GM12864 (cell line): ENCODE measurements at places on chromosomes 1 and 21.

DNA sequence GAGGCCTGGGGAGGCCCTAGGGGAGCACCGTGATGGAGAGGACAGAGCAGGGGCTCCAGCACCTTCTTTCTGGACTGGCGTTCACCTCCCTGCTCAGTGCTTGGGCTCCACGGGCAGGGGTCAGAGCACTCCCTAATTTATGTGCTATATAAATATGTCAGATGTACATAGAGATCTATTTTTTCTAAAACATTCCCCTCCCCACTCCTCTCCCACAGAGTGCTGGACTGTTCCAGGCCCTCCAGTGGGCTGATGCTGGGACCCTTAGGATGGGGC is 5.2 kb downstream of the ELF3 start:
- DNase-seq = no peak

DNA sequence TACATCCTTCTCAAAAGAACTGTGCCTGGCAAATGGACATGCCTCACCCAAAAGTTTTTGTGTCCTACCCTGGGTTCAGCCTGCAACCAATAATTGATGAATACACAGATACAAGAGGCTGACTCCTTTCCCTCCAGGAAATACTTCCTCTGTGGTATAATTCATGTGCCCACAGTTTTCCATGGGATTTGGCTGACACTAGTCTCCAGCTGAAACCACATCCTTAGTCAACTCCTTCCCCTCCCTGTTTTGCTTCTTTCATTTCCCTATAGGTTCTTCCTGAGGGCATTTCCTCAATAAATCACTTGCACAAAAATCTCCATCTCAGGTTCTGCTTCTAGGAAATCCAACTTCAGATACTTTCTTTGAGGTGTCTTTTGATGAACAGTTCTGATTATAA is 436.6 kb upstream of the C1orf87 start:
- no peak for DNase-seq

GRCh38 chr1:226372885-226373284 is 35.0 kb downstream of the PARP1 start:
- no peak for DNase-seq

GRCh38 chr1:6206520-6206855 is 569 bp downstream of the RNF207 start:
- DNase-seq = no peak

DNA sequence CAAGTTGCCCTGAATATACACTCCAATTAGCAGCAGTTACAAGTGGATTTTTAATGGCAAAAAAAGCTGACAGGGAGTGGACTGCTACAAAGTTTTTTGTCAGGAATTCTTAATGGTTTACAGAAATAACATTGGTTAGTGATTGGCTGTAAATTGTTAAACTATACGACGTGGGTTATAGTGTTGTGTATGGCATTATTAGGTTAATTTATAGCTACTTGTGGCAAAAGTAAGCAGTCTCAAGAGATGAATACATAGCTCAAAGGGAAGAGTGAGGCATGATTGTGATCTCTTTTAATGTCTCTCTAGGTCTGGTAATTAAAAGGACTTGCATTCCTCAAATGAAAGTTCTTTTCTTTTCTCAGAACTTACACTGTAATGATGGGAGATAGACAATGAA is 75.8 kb upstream of the CD1D start:
- DNase-seq = no peak

DNA sequence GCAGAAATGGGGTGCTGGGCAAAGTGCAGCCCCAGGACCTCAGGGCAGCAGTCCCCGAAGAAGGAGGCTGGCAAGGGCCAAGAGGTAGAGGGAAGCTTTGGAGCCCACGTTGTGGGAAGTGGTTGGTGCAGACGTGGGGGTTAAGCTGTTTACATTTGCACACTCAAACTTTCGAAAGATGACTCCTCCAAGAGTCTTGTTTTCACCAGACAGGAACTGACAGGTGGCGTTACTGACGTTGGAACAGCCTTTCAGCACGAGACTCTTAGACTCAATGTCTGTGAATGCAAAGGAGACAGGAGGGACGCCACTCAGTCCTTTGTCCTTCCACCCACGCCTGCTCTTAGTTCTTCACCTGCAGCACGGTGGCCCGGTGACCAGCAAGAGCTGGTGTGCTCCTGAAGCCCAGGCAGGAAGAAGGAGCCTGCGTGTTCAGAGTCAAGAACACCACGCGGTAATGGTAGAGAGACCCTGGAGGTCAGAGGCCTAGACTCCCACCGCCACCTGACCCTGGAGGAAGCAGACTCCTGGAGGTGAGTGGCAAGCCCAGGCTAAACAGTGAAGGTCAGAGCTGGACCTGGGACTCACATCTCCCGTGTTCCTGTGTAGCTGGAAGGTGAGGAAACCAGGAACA is 15.9 kb downstream of the LYPD8 start:
- DNase-seq = no peak

DNA sequence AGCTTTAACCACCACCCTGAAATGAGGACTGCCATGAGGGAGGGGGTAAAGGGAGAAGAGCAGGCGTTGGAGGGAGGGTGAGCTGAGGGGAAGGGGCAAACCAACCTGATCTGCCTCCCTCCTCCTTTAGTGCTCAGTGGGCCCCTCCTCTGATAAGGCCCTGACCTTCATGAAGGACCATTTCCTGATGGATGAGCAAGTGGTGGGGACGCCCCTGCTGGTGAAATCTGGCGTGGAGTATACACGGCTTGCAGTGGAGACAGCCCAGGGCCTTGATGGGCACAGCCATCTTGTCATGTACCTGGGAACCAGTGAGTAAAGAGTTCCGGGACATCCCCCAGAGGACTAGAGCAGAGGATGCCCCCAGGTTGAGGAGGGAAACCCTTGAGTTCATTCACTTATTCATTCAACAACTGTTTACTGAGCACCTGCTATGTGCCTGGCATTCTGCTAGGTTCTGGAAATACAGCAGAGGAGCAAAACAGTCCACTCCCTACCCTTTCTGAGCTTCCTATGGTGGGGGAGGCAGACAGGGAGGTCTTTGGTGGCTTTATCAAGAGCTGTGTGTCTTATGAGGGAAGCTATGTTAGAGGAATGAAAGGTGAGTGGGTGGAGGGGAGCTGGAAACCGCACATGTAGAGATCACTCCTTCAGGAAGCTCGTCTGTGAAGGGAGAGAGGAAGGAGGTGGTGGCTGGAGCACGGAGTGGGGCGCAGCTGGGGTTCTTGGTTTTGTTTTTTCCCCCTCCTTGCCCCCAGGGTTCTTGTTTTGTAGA is 19.5 kb downstream of the SEMA4A start:
- DNase-seq = no peak

DNA sequence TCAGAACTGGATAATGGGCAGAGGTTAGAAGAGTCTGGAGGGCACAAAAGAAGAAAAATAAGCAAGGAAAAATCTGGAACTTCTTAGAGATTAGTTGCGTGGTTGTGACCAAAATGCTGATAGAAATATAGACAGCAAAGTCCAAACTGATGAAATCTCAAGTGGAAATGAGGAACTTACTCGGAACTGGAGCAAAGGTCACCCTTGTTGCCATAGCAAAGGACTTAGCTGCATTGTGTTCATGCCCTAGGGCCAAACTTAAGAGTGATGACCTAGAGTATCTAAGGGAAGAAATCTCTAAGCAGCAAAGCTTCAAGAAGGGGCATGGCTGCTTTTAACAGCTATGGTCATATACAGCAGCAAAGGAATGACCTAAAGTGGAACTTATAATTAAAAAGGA is 180.0 kb downstream of the TTLL7 start:
- no peak for DNase-seq

DNA sequence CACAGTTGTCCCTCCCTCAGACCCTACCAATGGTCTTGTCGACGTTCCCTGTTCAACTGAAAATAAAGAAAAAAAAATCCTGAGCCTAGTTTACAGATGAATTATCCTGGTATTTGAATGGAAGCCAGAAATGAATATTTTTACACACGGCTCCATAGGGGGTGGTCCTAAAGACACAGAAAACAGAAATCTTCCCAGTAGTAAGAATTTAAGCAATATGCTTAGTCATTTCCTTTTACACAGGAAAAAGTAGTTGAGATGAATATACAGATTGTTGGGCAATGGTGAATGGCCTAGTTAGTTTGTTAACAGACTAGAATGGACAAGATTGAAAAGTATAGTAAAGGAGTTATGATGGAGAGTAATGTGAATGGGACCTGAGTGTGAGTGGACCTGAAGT is 67.4 kb downstream of the RGS18 start:
- no peak for DNase-seq

DNA sequence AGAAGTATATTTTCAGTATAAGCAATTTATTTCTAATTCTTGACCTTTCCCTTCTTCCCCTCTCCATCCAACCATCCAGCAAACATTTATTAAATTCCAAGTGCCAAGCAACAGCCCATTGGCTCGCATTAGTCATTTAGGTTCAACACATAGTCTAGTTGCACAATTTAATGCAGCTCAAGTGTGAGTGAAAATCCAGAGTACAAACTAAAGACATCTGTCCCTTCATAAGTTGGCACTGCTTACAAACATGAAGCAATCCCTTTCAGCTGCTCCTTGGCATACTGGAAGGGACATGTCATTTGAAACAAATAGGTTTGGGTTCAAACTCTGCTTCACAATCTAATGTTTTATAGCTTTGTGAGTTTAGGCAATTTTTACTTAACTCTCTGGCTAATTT is 10.7 kb downstream of the CASQ2 start:
- DNase-seq = no peak

GRCh38 chr1:107228704-107229371 is 88.0 kb downstream of the NTNG1 start:
- no peak for DNase-seq

DNA sequence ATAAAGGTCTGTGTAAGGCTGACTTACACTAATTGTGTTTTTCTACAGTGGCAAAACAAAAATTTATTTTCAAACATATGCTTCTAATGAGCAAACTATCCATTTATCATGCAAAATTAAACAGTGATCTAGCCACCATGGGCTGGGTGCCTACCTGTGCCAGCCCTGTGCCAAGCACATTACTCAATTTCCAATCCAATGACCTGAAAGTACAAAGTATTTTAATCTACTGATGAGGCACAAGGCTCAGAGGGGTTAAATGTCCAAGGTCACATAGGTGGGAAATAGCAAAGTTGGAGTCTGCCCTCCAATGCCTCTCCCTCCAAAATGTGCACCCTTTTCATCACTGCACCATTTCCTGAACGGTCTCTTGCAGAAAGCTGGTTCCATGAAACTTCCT is 279.1 kb upstream of the FMN2 start:
- no peak for DNase-seq

GRCh38 chr1:47709872-47710231 is 272.0 kb downstream of the FOXD2 start:
- no peak for DNase-seq

DNA sequence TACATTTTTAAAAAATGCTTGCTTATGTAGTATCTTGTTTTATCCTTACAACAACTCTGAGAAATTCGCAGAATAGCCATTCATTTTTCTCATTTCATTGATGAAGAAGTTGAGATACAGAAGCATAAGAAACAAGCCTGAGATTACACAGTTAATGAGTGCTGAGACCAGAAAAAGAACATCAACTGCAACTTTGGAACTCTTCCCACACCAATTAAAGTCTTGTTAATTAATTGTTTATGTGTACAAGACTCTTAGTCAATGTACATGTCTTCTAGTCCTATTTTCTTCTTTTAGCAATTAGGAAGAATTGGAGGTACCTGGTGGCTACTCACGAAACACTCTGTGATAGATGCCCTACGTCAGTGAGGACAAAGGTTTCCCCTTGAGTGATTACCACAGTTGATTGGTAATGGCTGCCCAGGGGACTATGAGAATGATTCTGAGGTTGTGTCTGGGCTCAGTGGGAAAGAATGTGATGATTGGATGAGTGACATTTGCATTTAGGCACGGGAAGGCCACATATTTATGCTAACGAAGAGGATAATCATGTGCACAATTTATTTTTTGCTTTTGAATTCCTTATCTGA is 187.4 kb upstream of the KCNK2 start:
- DNase-seq = no peak

- DNase-seq = no peak
Observed at GRCh38 chr1:108829498-108829916, 27.4 kb downstream of the AKNAD1 start.

GRCh38 chr1:66984491-66984890 is 59.7 kb downstream of the MIER1 start:
- DNase-seq = peak; percentile 41

GRCh38 chr1:201310986-201311355 is 27.7 kb downstream of the PKP1 start:
- DNase-seq = no peak

- no peak for DNase-seq
Observed at GRCh38 chr1:9166289-9167235, 37.7 kb upstream of the GPR157 start.

GRCh38 chr1:60662486-60663044 is 419.8 kb upstream of the NFIA start:
- DNase-seq = no peak

- DNase-seq = no peak
Observed at GRCh38 chr1:210372931-210373627, 44.4 kb downstream of the HHAT start.

DNA sequence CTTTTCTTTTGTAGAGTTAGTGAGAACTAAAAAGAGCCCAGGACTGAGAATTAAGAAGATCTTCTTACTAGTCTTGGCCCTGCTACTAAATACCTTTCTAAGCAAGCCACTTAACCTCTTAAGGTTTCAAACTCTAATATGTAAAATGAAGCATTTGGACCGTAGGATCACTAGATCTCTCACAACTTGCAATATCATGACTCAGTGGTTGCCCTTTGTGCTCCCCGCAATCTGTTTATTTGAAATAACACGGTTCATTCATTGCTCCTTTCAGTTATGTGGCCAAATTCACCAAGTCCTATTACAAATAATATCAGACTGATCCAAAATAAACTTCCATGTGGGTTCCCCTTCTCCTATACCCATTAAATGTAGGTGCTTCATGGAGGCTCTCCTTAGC is 10.8 kb downstream of the PALMD start:
- no peak for DNase-seq

DNA sequence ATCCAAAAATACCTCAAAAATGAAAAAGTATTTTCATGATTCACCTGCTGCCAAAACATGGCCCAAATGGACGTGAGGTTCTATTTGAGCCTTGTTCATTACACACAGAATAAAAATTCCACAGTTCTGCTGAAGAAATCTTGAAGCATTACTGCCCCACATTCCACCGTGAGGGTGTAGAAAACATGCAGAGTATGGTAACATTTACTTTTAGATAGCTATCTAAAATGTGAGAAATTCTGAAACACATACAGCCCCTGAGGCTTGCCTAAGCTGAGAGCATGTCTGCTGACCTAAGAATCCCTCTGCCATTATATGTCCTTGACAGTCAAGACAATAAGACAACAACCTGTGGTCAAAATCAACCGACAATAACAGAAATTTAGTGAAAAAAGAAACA is 186.5 kb downstream of the DSCAM start:
- DNase-seq = no peak

DNA sequence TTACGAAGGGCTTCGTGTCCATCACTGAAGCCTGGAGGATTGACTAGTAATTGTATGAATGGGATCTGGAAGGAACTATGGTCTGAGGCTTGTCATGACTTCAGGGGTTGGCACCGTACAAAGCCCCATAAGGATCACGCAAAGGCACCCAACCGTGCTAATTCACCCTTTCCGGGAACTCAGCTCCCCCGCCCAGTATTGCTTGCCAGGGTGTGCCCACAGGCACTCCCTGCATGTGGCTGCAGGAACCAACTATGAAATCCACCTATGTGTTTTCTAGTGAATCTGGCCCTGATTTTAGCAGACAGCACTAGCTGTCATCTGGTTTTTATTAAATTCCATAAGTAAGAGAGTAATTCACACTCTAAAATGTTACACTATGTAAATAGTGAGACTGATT is 139.2 kb downstream of the TM2D1 start:
- no peak for DNase-seq

GRCh38 chr1:43229826-43230780 is 39.7 kb upstream of the TMEM125 start:
- DNase-seq = no peak

- DNase-seq = no peak
Observed at GRCh38 chr1:97427371-97427770, 493.5 kb downstream of the DPYD start.
